ENCODE measurements at places on chromosomes 12 and 14.

DNA sequence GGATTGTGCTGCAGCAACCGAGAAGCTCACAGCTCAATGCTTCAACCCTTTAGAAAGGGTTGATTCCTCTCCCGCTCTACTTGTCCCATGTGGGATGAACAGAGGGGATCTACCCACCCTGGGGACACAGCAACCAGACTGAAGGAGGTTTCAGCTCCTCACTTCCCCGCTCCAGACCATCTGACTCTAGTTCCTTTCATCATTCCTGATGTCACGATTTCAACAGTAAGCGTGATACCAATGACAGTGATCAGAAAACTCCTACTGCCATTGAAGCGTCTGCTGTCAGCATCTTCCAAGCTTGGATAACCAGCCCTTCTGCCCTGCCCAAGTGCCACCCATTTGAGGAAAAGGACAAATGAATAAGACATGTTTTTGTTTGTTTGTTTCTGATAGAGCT lies 14.3 kb downstream of the SERPINA1 start:
- DNase-seq = no peak

GRCh38 chr14:68363466-68363842 lies 429.4 kb downstream of the ZFP36L1 start:
- no peak for DNase-seq

DNA sequence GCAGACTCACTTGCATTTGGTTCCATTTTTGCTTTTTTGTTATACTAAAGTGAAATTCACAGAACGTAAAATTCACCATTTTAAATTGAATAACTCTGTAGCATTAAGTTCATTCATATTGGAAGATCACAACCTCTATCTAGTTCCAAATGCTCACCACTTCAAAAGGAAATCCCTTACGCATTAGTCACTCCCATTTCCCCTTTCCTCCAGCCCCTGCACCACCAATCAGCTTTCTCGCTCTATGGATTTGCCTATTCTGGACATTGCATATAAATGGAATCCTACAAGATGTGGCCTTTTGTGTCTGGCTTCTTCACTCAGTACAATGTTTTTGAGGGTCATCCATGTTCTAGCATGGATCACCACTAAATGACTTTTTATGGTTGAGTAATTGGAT lies 294.5 kb downstream of the KSR2 start:
- no peak for DNase-seq

- no peak for DNase-seq
Measured at GRCh38 chr12:28099871-28100270, 90.4 kb upstream of the CCDC91 start.

DNA sequence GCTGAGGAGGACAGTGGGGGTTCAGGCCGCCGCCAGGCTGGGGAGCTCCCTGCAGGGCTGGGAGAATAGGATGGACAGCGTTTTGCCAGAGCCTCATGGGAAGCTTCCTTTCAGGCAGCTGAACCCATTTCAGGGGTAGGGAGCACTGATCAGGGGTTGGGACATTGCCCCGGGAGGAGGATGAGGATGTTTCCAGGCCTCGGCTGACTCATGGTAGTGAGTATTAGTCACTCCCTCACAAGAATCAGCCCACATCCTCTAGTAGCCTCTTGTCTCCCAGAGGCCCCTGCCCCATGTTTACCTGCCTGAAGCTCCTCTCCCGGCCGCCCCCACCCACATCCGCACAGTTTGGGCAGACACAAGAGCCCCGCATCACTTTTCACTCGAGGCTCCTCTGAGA lies 89.8 kb downstream of the ZFP36L1 start:
- DNase-seq = no peak

DNA sequence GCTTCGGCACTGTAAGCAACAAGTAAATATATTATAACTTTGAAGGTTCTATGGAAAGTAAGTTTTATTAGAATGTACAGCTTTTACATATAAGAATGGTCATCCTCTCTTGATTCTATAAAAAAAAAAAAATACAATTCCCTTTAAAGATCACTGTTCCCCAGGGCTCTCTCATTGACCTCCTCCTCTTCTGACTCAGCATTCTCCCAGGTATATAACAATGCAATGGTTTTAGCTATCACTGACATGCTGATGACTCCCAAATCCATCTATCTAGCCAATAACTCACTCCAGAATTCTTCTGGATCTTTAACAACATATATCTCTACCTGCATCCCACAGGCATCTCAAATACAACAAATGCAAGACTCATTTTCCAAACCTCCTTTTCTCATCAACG lies 62.7 kb downstream of the EEA1 start:
- DNase-seq = no peak

DNA sequence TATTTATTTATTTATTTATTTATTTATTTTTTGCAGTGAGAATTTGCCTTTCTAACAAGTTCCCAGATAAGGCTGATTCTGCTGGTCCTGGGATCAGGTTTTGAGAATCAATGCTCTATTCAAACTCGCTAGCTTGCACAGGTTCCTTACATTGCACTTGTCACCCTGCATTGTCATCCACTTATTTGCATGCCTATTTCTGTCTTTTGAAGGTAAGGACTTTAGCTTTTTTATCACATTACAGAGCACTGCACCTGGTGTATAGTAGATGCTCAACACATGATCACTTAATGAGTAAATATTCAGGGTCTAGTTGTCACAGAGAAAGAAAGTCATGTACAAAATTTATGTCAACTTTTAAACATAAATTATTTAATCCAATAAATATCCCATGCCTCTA lies 219.7 kb upstream of the BTG1 start:
- no peak for DNase-seq

DNA sequence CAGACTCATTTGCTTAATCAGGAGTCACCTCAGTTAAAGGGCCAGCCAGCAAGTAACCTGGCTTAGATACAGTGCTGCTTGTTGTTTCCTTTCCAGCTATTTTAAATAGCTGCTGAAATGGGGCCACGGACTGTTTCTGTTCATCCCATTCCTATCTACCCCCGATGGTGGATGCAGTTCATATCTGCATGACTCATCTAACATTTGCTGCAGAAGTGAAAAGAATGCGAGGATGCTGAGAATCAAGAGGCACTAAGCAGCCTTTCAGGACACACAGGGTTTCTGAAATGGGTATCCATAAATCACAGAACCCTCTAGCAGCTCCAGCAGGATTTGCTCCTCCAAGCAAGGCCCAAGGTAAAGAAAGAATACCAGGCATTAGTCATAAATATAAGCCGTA lies 60.2 kb upstream of the RTRAF start:
- no peak for DNase-seq

- DNase-seq = no peak
Measured at GRCh38 chr14:25588751-25589150, 538.8 kb upstream of the STXBP6 start.

GRCh38 chr12:58645946-58646345 lies 274.4 kb downstream of the LRIG3 start:
- DNase-seq = no peak

DNA sequence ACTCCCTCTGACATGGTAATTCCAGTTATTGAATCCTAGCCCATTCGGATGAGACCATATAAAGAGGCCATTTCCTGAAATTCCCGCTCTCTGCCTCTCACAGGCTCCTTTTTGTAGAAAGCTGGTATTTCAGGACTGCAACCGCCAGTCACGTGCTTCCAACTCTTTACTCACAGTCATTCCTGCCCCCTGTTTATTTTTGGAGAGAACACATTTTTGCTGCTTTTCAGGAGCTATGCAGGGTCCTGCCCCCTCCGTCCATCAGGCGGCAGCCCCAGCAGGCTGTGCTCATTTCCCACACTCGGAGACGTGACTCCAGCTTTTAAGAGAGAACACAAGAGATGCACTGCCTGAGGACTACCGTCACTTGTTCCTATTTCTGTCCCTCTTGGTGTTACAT lies 26.8 kb downstream of the IFT43 start:
- no peak for DNase-seq

DNA sequence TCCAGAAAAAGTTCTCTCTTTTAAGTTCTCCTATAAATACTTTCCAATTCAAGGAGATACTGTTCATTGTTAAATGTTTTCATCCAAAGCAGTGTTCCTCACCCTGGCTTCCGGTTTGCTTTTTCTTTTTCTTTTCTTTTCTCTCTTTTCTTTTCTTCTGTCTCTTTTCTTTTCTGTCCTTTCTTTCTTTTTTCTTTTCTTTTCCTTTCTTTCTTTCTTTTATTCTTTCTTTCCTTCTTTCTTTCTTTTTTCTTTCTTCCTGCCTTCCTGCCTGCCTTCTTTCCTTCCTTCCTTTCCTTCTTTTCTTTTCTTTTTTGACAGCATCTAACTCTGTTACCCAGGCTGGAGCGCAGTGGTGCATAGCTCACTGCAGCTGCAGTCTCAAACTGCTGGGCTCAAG lies 75.8 kb downstream of the PPM1A start:
- DNase-seq = no peak

DNA sequence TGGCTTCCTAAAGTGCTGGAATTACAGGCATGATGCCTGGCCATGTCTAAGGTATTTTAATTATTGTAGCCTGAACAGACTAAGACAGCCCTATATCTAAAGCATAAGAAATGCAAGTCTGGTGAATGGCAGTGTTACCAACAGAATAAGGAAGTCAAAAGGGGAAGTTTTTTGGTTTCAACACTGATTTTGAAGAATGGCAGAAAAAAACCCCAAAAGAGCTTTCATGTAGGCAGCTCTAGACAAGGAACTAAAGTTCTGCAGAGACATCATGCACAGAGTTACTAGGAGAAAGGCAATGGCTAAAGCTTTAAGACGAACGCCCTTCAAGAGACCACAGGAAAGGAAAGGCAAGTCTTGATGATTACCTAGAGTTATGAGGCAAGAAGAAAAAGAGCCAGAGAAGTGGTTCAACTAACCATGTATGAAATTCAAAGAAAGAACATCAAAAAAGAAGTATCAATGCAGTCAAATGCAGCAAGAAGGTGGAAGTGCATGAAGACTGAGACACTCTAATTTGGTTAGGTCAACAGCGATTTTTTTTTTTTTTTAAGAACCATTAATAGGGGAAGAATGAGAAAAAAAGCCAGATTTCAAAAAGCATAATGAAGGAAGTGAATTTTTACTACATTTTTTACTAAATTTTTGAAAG lies 50.8 kb downstream of the RPS6KA5 start:
- no peak for DNase-seq

GRCh38 chr14:51145246-51145645 lies 50.3 kb upstream of the TRIM9 start:
- DNase-seq = no peak

GRCh38 chr12:104467346-104467837 lies 10.6 kb downstream of the CHST11 start:
- DNase-seq = no peak

DNA sequence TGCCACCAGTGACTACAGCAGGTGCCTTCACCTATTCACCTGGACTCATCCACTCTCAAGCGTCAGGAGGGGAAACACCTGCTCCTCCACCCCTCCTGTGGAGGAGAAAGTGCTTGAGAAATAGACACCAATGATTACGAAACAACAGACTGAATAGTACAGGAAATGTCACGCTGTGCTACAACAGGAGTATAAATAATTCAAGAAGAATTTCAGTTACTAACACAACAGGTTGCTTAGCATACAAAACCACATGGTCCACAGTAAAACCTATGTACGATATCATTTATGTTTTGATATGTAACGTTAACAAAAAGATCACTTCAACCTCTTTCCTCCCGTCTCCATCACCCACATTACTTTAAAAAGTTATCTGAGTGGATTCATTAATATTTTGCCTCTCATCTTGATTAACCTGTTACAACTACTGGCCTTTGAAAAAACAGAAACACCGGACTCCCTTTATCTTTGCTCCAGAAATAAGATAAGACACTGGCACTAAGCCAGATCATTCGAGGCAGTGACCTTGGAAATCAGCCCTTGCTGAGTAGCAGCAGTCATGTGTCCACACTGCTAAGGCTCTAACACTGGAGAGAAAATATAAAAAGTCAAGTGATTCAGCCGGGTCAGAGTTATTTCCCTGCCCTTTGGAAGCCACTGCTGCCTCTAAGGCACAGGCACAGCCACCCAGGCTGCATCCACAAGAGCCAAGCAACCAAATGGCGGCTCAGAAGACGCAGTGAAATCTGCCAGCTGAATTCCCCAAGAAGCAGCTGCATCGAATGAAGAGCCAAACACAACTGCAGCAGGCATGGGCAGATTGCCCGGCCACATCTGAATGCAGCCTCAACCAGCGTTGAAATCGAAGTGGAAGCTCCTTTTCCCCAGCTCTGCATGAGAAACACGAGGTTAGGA lies 40.9 kb downstream of the NT5DC3 start:
- DNase-seq = no peak

DNA sequence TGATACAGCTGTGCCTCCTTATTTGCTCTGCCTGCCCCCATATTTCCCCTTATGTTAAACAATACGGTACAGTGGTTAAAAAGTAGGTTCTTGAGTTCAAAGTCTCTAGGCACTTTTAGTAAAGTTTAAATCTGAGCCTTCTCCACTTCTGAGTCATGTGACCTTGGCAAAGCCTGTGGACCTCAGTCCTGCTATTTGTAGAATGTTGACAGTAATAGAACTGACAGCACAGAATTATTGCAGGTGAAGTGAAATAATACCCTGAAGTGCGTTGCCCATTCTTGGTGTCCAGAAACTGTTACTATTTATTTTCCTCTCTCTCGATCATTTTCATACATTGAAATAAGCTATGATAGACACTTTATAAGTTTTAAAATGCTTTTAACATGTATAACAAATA lies 499.7 kb downstream of the EGLN3 start:
- no peak for DNase-seq

DNA sequence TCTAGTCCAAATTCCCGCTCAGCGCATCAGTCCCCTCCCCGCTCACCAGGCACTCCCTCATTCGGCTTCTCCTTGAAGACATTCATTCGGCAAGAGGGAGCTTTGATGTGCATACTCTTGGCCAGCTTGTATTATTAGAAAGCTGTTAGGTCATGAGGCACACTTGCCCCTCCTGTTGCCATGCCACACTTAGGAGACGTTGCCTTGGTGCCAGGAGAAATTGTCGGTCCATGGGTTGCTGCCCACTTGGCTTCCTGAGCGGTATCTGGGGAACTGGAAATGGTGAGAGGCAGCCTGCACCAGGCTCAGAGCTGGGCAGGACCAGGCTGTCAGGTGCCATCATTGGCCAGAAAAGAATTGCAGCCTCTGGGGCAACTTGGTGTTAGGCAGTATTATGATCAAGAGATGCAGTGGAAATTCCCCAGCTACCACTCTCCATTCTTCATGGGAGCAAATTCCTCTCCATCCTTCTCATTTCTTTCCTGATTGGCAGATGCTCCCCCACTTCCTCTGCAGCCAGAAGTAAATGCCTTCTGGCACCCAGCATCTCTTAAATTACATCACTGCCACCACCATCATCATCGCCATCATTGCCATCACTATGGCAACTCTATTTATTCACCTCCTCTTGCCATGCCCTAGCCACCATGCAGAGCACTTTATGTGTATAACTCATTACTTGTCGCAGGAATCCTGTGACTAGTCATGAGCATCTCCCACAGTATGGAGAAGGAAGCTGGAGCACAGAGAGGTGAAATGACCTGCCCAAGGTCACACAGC lies 12.4 kb downstream of the CABP1 start:
- DNase-seq = no peak

DNA sequence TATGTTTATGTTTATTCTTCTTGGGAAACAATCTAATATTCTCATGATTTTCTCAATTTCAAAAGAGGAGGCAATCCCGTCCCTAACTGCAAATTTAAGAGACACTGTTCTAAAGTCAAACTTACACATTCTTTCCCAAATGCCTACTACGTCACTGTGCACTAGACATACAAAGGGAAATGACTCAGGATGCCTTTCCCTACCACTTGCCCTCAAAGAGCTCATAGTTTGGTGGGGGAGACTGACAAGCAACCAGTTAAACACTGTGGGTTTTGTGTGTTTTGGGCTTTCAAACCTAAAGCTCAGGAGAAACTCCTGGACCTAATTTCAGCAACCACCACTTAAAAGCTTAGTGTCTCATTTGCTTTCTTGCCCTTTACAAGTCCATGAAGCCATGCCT lies 58.4 kb downstream of the ATP2B1 start:
- no peak for DNase-seq

- DNase-seq = no peak
Measured at GRCh38 chr14:64787619-64788018, 83.4 kb downstream of the PLEKHG3 start.
